NAMALWA (cell line): ENCODE measurements at places on chromosomes 5 and 9.

DNA sequence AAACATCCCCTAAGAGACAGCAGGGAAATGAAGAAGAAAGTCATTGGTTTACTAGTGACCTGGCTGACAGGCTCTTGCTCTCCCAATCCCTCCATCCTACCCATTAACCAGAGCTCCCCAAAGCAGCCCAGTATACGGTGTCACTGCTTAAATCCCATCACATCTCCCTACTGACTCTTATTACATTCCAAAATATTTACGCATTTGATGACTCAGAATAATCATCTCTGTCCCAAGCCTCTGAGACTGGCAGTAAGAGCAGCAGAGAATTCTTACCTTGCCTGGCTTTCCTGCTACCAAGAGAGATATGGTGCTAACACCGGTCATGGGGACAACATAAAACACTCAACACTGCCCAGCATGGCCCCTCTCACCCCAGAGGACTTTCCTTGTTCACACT, 20.2 kb upstream of the WHRN start:
- no peak for DNase-seq

DNA sequence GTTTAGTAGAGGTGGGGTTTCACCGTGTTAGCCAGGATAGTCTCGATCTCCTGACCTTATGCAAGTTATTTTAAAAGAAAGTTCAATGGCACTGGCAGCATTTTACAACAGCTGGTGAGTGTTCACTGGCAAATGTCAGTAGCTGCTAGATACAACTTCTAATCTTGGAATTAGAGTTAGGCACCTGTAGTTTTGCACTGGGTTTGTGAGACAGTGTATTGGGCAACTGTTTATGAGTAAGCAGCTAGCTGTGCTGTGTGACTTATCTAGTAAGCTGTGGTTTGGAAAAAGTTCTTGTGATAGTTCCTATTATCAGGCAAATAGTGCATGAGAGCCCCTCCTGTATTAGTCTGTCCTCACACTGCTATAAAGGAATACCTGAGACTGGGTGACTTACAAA, 61.5 kb downstream of the UBE2QL1 start:
- no peak for DNase-seq

DNA sequence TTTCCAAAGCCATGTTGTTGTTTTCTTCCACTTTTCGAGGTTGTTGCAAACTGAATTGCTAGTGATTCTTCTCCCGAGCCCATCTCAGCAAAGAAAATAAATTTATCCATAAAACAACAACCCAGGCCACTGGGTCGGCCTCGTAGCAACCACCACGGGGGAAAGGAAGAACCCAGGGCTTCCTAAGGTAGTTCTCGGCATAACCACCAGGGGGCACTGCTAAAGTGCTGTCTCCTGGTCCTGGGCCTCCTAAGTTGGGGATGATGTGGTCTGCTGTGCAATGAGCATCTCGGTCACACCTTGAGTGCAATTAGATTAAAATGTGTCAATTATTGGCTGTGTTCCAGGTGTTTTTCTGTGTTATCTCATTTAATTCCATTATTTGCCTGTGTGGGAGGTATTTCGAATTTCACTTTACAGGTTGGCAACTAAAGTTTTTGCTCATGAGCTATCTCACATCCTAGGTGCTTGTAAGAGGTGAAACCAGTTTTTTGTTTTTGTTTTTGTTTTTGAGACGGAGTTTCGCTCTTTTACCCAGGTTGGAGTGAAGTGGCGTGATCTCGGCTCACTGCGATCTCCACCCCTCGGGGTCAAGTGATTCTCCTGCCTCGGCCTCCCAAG, 102.8 kb upstream of the DAP start:
- peak; percentile 76 for DNase-seq

GRCh38 chr9:2477755-2478154, 143.8 kb upstream of the VLDLR start:
- no peak for DNase-seq

DNA sequence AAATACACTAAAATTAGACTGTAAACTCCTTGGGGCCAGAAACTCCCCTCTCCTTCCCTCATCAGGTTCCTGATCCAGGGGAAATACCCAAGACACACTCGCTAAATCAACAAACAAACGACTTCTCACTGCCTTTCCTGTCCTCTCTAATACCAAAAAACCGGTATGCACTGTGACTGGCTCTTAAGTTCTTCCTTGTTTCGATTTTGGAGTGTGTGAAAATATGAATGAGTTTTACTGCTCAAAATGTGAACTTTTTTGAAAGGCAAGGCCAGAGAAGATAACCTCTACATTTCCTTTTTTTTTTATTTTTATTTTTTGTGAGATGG, 81.1 kb upstream of the EPB41L4B start:
- no peak for DNase-seq

- no peak for DNase-seq
These were observed 479.3 kb downstream of the ARHGEF28 start for GRCh38 chr5:74105126-74105780.

- no peak for DNase-seq
These were observed 183.1 kb downstream of the C9orf50 start for GRCh38 chr9:129437626-129438323.

- DNase-seq = no peak
These were observed 182.7 kb downstream of the ENC1 start for GRCh38 chr5:74457876-74458275.

- DNase-seq = peak; percentile 60
These were observed 355.4 kb upstream of the PDE4D start for GRCh38 chr5:60248901-60249300.

DNA sequence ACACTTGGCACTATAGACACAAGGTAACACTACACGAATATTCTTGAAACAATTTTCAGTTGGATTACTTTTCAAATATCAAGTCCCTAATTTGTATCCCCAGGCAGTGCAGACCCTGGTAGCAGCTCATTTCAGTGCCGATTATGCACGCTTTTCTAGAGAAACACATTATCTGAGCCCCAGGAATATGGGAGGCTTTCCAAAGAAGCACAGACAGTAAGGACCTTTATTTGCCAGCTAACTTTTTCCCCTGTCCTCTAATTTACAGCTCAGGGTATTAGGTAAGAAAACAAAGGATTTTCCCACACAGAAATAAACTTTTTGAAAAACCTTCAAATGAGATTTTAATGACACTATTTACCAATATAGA, 852.3 kb upstream of the DMAC1 start:
- DNase-seq = no peak

DNA sequence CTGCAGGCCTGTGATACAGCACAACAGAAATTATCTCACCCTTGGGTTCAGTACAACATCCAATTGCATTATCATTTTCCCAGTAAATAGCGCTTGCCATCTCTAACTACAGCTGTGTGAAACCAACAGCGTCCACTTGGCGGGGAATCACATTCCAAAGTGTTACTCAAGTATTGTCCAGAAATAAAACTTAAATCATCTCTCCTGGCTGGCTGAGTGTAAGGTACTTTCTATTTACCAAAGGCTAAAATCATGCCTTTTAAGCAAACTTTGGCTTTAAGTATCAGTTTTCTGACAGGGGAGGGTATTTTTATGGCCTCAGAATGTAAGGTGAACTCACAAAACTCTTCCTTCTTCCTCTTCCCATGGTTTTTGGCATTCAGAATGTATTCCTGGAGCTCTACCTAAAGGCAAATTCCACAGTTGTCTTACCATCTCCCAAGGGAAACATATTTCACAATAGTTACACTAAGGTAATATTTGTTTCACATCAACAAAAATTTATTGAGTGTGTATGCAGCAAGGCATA, 205.6 kb upstream of the MPDZ start:
- DNase-seq = no peak

DNA sequence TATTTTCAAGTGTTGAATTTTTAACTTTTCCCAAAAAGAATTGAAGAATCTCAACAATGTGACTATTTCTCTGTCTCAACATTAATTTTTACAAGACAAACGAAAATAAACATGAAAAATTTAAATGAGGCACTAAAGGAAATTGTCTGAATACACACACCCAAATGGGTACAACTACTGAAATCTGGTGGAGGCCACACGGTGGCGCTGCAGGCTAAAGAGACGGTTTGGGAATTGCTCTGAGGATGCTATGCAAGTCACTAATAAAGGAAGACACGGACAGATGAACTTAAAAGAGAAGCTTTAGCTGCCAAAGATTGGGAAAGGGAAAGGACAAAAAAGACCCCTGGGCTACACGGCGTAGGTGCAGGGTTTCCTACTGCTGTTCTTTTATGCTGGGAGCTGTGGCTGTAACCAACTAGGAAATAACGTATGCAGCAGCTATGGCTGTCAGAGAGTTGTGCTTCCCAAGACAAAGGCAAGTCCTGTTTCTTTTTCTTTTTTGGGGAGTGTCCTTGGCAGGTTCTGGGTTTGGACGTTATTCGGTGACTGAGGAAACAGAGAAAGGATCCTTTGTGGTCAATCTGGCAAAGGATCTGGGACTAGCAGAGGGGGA, at the start of gene PCDHB10:
Gene PCDHB10, plus strand, starts transcription at position 244 of the 616 bp plus-strand sequence. Its CDS starts 200 bp downstream, at position 444.
- peak; percentile 68 for DNase-seq

DNA sequence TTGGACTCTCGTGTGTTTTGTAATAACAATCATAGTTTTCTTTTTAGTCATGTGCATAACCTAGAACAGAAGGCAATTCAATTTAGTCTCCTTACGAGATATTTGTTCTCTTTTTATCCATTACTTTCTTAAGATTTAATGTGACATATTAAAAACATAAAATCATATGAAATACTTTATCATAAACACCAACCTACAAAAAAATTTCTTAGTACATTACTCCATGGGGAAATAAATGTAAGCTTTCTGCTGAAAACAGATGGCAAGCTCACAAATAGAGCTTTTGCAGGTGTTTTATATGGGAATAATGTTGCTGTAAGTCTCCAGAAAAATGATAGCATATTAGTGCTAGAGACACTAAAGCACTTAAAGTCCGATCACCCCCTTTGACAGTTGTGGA, 1035.2 kb upstream of the ARRDC3 start:
- no peak for DNase-seq

DNA sequence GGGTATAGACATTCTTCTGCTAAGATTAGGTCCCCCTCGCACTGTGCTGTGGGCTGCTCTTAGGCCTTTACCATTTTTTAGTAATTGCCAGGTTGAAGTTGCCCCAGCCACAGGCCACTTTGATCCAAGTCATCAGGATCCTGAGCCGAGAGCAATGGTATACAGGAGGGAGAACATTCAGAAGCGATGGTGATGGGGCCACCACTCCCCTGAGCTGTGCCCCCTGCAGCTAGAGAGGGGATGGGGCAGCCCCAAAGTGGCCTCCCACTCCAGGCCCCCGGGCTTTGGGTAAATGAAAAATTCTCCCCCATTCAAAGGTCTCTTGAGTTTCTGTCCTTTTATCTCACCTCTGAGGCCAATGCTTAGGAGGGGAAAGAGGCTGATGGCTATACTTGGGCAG, 59.4 kb downstream of the MACROH2A1 start:
- no peak for DNase-seq

DNA sequence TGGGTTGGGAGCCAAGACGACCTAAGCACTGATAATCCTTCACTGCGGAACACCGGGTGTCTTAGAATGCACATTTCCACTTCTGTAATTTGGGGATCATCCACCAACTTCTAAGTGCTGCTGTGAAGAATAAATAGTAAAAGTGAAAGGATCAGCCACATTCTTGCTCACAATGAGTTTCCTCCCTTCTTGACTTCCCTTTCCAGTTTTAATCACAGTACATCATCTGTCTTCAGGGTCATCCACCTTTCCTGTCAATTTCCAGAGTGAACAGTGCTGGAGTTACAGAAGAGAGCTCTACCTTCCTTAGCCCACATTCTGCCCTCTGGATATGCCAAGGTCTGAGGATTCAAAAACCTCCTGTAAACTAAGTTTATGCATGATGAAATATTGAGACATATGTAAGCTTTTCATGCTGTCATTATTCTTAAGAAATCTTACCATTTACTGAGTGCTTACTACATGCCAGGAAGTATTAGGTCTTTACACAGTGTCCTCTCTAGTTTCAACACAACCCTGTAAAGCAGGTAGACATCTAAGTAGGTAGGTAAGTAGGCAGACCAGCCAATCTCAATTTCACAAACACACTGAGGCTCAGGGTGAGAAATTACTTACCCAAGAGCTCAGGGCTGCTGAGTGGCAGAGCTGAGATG, 105.2 kb downstream of the CDK5RAP2 start:
- DNase-seq = no peak

- no peak for DNase-seq
These were observed 100.9 kb upstream of the PTGER4 start for GRCh38 chr5:40578501-40579451.

DNA sequence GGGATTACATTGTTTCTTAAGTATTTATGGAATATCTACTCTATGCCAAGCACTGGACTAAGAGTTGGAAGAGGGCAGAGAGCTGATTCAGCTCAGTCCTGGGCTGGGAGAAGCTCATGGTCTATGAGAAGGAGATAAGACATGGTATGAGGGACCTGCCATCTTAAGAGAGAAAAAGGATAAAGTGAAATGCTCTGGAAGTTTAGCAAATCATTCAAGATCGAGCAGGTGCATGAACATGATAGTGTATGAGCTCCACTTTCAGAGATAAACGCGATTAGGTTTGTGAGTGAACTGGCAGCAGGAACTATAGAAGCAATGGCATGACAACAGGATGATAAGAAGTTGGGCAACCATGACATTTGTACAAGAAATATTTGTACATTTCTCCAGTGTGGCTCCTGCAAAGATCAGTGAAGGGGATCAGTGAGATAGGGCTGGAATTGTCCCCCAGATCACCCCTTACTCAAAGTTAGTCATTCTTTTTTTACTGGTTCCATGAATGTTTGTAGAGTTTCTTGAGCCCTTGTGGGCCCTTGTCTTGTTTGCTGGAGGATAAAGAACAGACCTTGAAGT, 26.6 kb upstream of the CCDC180 start:
- no peak for DNase-seq

- no peak for DNase-seq
These were observed 98.0 kb downstream of the ENC1 start for GRCh38 chr5:74542482-74542881.

- no peak for DNase-seq
These were observed 6.7 kb downstream of the EPB41L4A start for GRCh38 chr5:112412346-112412745.

- DNase-seq = no peak
These were observed 169.2 kb upstream of the HMHB1 start for GRCh38 chr5:143642791-143643190.

- peak; percentile 83 for DNase-seq
These were observed 34.8 kb downstream of the BOD1 start for GRCh38 chr5:173581408-173582215.

- no peak for DNase-seq
These were observed 61.6 kb downstream of the FNBP1 start for GRCh38 chr9:129981180-129981907.

GRCh38 chr5:148732692-148733091, 78.4 kb upstream of the HTR4 start:
- DNase-seq = no peak

DNA sequence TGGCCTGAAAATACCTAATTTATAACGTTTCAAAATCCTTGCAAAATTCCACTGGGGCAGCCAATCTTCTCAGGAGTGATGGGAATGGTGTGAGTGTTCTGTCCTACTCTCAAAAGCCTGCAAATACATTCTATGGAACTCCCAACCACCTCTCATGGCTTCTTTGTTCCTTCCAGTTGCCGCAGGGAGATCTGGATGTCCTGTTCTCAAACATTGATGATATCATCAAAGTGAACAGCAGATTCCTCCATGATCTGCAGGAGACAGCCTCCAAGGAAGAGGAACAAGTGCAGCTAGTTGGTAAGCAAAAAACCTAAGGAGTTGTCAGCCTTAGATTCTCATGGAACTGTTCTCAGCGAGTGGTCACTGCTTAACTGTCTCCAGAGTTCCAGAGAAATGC, 19.6 kb downstream of the ARHGEF37 start:
- no peak for DNase-seq
